Osteoblast (primary cell): ENCODE measurements at places on chromosomes 13 and 19. TPM values are rescaled to one million over a fixed set of nuclear protein-coding genes. Genes with fewer than 3 reads are reported as not detected.

DNA sequence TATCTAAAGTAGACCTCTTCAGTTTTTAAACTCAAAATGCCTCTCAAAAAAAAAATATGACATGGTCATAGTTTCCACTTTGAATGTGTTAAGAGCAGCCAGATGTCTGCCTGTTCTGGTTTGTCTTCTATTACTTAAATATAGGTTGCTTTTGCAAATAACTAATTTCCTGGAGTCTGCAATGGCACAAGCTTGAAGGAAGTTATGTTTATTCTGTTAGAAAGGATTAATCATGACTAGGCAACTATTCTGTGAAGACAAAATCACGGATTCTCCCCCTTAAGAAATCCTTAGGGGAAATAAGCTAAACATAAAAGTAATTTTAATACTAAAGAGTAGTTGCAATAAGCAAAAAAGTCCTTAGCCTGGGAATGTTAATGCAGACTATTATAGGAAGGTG is 26.3 kb downstream of the SKA3 start:
- peak overlapping the region; percentile 35 for H3K27ac ChIP-seq
- no peaks in the 10 kb centered on the region for H3K27me3 ChIP-seq
- H3K4me3 ChIP-seq: no peak overlapping the region
- DNase-seq: no peak

The NLRP9 gene
- not detected in 2 replicates for total RNA-seq

DNA sequence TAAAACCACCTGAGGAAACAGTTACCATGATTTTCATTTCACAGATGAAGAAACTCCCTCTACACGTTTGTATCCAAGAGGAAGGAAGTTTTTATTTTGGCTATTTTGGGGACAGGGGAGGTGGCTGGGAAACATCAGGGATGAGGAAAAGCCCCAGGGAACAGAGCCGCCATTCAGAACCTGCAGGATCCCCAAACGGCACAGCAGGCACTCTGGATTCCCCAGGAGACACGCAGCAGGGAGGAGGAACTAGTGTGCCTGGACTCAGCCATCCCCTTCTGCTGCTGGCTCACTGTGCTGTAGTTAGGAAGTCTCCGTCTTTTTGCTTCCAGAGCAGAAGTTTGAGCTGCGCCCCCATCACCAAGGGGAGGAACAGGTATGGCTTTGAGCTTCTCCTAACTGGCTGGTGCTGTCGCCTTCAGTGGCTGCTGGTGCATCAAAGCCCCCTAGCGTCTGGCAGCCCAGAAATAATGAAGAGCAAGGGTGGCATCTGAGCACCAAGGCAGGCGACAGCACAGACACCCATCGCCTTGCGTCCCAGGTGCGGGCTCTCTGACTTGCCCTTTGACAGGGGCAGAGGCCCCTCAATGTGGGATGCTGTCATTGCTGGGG is 4.2 kb downstream of the NAPA start:
- no peak for DNase-seq
- peaks cover 45% of the 10 kb centered on the region for H3K4me1 ChIP-seq
- peak overlapping the region; percentile 74 for H3K27ac ChIP-seq
- H3K36me3 ChIP-seq: peaks cover 7% of the 10 kb centered on the region

DNA sequence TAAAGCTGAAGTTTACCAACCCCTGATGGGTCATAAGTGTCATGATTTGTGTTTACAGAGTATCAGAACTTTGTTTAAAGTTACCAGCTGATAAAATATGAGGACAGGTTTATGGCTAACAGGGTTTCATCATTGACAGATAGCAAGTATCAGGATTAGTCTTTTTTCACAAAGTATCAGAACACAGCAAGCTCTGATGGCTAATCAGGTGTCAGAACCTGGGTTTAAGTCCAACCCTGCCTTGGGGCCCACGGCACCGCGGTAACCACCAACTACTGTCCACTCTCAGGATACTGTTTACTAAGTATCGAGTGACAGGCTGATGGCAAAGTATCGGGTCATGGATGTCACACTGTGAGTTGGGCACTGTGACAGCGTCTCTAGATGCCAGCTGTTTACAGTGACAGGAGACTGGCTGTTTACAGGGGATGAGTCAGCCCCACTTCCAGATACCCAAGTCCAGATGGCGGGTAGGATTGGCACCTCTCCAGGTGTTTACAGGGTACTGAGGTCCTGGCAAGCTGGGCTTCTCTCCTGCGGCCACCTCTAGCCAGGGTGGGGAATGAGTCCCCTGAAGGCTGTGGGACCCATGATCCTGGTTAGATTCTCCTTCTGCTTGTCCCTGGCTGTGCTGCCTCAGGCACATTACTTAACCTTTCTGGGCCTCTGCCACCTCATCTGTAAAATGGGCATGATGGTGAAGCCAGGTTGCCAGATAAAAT is 21.8 kb downstream of the ARRDC2 start:
- no peak overlapping the region for H3K27ac ChIP-seq
- no peaks in the 10 kb centered on the region for H3K36me3 ChIP-seq
- no peaks in the 10 kb centered on the region for H3K27me3 ChIP-seq
- H3K4me1 ChIP-seq: no peaks in the 10 kb centered on the region

DNA sequence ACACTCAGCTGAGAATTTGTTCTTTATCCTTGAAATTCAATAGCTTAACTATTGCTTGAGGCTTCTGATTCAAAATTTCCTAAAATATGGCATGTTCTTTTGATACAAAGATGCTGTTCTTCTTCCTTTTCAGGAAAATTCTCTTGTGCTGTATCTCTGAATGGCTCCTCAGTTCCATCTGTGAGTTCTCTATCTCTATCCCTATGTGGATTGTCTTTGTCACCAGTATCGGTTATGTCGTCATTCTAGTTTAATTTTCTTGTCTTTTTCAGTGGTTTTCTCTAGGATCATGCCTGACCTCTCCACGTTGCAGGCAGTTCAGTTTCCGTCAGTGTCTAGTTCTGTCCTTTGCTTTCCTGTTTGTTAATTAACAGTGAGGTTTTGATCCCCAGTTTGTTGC is 104.6 kb upstream of the GJB6 start:
- no peak overlapping the region for H3K4me3 ChIP-seq
- H3K36me3 ChIP-seq: no peaks in the 10 kb centered on the region
- H3K27ac ChIP-seq: no peak overlapping the region
- no peak for DNase-seq
- peaks cover 17% of the 10 kb centered on the region for H3K4me1 ChIP-seq
- peaks cover 27% of the 10 kb centered on the region for H3K27me3 ChIP-seq

DNA sequence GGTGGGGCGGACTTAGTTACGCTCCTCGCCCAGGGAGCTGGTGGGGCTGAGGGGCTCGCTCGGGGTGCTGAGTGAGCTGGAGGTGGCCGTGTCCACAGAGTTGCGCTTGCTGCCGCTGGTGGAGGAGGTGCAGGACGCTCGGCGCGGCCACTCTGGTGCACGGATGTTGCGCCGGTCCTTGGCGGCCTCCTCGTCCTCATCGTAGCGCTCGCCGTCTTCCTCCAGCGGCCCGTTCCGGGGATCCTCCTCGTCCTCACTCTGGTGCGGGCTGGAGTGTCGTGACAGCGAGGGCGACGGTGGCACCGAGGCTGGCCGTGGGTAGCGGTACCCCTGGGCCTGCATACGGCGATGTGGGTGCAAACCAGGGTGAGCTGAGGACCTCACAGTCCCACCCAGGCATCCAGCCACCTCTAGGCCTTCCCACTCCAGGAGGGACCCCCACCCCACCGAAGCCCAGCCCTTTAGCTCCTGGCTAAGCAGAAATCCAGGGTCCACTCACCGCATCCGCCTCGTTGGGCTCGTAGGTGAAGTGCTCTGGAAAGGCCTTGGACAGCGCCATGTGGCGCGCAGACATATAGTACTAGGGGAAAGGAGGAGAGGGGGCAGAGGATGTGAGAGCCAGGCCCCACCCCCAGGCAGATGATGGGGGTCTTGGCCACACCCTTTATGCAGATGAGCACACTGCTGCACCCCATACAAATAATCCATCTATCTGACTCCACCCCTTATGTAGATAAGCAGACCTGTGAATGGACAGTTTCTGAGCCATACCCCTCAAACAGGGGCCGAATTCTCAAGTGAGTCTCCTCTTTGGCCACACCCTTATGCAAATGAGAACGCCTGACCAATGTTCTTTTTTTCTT is 4.4 kb downstream of the FTL start:
- no peaks in the 10 kb centered on the region for H3K27me3 ChIP-seq
- no peak overlapping the region for H3K4me3 ChIP-seq
- H3K36me3 ChIP-seq: peaks cover 33% of the 10 kb centered on the region
- no peak overlapping the region for H3K27ac ChIP-seq
- H3K4me1 ChIP-seq: peaks cover 22% of the 10 kb centered on the region

The GEMIN7 gene
- 8.3 and 14.8 TPM in 2 replicates for total RNA-seq

DNA sequence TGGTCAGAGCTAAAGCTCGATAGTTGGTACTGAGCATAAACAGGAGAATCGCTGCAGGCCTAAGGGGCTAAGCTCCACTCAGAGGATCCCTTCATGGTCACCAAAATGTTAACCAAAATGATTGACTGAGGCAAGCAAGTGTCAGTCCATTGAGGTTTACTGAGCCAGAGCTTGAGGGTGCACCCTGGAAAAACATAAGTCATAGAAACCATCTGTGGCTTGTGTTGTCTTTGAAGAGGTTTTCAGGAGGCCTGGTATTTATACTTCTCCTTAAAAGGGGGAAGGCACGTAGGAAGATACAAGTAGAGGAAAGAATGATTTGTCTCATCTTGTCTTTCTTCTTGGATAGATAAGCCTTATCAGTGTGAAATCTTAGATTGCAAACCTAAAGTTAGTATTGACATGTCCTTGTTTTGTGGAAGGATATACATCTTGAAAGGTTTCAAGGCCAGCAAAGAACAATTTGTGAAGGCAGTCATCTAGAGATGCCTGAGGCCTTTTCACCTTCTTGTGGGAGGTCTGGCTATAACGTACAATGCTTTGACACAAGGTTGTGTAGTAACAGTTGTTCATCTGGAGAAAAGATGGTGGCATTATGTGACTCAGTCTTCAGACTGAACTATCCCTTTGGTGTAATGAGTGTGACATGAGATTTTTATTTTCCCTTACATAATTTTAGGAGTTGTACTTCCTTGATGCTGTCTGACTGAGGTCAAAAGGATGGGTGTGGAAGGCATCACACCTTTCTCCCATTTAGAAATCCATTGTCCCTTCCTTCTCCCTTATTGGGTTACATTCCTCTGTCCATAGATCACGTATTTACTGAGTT is 14.7 kb upstream of the CEACAM6 start:
- no peak overlapping the region for H3K27ac ChIP-seq
- H3K36me3 ChIP-seq: no peaks in the 10 kb centered on the region
- H3K27me3 ChIP-seq: peaks cover 7% of the 10 kb centered on the region
- no peak for DNase-seq
- no peaks in the 10 kb centered on the region for H3K4me1 ChIP-seq

- no peak overlapping the region for H3K4me3 ChIP-seq
- H3K36me3 ChIP-seq: no peaks in the 10 kb centered on the region
- no peak for DNase-seq
- H3K4me1 ChIP-seq: no peaks in the 10 kb centered on the region
Measured at GRCh38 chr13:62305756-62306155, 890.1 kb upstream of the PCDH20 start.

- no peaks in the 10 kb centered on the region for H3K4me1 ChIP-seq
- no peaks in the 10 kb centered on the region for H3K27me3 ChIP-seq
- no peak within 1 kb of the TSS for H3K27ac ChIP-seq
- no peak within 1 kb of the TSS for H3K4me3 ChIP-seq
- no peaks in the 10 kb centered on the region for H3K36me3 ChIP-seq
- no peak for DNase-seq
Measured at GRCh38 chr19:30371960-30372824, at the start of gene ZNF536. ZNF536 (plus strand) TSS chr19:30372384; CDS start chr19:30443563, 71,179 bp downstream.

GRCh38 chr19:47492137-47492533 is 8.1 kb upstream of the KPTN start:
- H3K36me3 ChIP-seq: peaks cover 47% of the 10 kb centered on the region
- no peak overlapping the region for H3K4me3 ChIP-seq
- H3K27me3 ChIP-seq: no peaks in the 10 kb centered on the region
- no peak for DNase-seq
- H3K27ac ChIP-seq: no peak overlapping the region
- no peaks in the 10 kb centered on the region for H3K4me1 ChIP-seq

DNA sequence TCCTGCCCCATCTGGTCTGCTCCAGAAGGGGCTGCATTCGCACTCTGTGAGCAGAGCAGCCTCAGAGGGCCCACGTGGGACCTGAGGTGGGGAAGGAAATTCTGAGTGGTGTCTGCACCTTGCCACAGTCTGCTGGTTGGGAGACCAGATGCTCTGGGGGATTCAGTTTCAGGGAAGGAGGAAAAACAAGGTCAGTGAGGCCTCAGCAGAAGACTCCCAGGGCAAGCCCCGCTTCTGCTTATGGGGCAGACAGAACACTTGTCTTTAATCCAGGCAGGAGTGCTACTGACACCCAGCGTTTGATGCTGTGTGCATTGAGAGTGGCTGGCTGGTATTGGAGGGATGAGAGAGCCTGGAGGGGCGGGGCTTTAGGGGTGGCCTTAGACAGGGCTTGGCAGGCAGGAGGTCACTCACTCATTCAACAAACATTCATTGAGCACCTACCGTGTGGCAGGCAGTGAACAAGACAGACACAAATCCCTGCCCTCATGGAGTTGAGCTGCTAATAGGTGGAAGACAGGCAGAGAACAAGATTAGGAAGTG is 4.9 kb upstream of the CLEC17A start:
- H3K27me3 ChIP-seq: no peaks in the 10 kb centered on the region
- DNase-seq: peak; percentile 13
- no peak overlapping the region for H3K27ac ChIP-seq
- no peaks in the 10 kb centered on the region for H3K36me3 ChIP-seq

- H3K27ac ChIP-seq: no peak overlapping the region
- no peaks in the 10 kb centered on the region for H3K36me3 ChIP-seq
- no peaks in the 10 kb centered on the region for H3K4me1 ChIP-seq
- no peak for DNase-seq
- no peaks in the 10 kb centered on the region for H3K27me3 ChIP-seq
- no peak overlapping the region for H3K4me3 ChIP-seq
Measured at GRCh38 chr13:90710164-90710759, 637.2 kb upstream of the MIR17HG start.

DNA sequence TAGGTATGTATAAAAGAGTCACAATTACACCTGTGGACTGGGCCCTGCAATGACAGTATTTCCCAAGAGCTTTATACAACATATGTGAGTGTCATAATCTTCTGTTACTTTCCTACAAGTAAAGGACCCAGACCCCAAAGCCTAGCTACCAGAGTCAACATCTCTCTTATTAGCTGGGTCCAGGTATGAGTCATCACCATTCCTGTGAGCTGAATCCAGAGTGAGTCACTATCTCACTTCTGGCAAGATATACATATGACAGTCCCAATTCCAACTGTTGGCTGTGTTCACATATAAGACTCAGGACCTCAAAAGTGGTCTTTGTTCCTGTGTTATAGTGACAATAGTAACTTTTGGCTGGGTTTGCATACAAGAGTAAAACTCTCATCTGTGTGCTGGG is 46.7 kb downstream of the ZNF729 start:
- H3K4me3 ChIP-seq: no peak overlapping the region
- no peaks in the 10 kb centered on the region for H3K4me1 ChIP-seq
- no peak overlapping the region for H3K27ac ChIP-seq
- H3K36me3 ChIP-seq: no peaks in the 10 kb centered on the region

The LTBP4 gene
- 13.6 and 16.6 TPM in 2 replicates for total RNA-seq

DNA sequence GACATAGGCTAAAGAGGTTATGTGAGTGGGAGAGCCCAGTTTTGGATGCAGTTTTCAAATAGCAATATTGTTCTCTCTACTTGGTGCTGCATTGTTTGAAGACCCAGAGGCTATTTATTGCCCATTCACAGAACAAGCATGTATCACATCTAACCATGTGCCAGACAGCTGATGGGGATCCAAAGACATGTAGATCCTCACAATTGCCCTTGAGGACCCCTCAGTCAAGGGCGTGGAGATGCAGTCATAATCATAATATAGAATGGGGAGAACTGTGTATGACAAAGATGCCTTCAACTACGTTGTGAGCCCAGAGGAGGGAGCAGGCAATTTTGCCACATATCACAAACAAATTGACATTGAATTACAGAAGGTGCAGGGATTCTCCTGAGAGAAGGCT is 70.5 kb downstream of the NHLRC3 start:
- H3K36me3 ChIP-seq: no peaks in the 10 kb centered on the region
- H3K27ac ChIP-seq: no peak overlapping the region
- no peak overlapping the region for H3K4me3 ChIP-seq
- peaks cover 9% of the 10 kb centered on the region for H3K27me3 ChIP-seq
